ENCODE measurements at places on chromosomes 6 and 20.

- DNase-seq, result peak; percentile 8
Observed at GRCh38 chr6:95847061-95847460, 168.7 kb upstream of the FUT9 start.

GRCh38 chr6:43444036-43444435 lies 11.3 kb downstream of the DLK2 start:
- DNase-seq, result no peak

DNA sequence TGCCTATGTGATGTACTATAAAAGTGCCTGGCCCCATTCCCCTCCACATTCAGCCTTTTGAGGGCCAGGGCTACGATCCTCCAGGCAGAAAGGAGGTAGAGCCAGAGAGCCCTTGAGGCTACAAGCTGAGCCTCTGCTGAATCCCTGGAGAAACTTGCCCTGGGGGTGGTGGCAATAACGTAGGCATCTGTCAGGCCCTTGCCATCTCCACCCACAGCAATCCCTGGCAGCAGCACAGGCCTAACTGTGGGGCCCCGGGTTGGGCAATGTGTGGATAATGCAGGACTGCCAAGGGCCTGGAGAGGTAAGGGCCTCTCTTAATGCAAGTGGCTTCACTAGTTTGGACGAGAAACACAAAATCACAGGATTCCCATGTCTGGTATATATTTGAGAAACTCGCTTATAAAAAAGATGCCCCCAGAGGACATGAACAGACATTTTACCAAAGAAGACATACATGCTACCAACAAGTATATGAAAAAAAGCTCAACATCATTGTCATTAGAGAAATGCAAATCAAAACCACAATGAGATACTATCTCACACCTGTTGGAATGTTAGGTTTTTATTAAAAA lies 99.0 kb downstream of the QRSL1 start:
- DNase-seq, result no peak

DNA sequence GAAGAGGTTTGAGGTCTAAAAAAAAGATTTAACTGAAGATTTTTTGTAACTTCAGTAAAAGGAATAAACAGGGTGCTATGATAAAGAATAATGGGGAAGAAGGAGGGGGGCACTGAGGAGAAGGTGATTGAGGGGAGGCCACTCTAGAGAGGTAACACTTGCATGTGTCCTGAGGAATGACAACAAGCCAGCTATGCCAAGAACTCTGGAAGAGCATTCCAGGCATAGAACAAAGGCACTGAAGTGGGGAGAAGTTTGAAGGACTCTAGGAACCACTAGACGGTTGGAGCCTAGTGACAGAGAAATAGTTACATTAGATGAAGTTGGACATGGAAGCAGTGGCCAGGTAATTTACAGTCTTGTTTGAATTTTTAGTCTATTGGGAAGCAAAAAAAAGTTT lies 10.8 kb upstream of the SF3B5 start:
- no peak for DNase-seq

- DNase-seq, result no peak
Observed at GRCh38 chr20:24353135-24353690, 116.2 kb upstream of the SYNDIG1 start.

DNA sequence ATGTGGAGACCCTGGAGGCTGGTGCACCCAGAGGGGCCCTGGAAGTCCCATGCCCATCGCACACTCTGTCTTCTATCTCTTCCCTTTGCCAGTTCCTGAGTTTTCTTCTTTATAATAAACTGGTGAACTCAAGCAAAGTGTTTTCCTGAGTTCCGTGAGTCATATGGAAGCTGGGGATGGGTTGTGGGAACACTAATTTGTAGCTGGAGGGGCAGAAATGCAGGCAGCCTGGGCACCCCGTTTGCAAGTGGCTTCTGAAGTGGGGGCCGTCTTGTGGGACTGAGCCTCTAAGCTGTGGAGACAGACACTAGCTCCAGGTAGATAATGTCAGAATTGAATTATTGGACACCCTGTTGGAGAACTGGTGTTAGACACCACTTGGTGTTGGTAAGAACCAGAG lies 3.2 kb upstream of the PPP1R3G start:
- DNase-seq, result no peak

DNA sequence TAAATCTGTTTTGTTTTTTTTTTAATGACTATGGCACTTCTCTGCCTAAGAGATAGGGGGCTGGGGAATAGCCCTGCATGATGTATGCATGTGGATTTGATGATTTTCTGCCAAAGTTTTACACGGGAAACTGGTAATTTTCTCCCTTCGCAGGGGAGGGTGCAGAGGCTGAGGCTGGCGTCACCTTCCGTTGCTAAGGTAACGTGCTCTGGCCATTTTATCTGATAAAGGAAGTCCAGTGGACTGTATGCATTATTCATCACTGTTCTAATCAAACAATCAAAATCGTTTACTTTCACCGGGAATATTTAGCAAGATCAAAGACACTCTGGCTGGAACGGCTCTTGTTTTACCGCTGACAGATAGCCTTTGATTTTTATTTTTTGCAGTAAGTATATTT lies 789 bp downstream of the PHACTR1 start:
- no peak for DNase-seq

- DNase-seq, result no peak
Observed at GRCh38 chr6:5813625-5814027, 193.1 kb downstream of the NRN1 start.

DNA sequence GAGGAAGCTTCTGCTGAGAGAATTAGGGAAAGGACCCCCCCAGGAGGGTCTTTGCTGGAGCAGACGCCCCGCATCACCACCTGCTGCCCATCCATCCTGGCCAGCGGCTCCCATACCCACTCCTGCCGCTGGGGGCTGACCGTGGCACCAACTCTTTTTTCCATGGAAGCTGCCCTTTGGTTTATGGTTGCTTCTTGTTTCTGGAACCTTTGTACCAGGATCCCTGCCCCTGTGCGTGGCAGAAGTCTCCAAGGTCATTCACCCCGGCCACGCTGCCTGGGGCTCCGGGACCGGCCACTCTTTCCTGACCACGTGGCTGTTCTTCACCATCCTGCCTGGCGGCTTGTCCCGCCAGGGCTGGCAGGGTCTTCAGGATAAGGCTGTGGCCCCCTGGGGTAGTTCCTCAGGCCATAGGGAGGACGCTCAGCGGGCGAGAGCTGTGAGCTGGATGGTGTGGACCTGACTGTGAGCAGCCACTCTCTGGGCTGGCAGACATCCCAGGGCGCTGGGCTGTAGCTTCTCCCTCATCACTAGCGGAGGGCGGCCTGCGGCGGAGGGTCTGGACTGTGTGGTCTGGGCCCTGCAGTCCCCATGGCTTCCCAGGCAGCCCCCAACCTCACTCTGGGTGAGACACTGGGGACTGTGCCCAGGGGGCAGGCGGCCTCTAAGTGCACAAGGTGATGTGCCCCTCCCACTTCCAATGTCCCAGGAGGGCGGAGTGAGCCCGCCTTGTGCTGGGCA lies 22.8 kb upstream of the RBBP8NL start:
- DNase-seq, result no peak

GRCh38 chr20:4574356-4574690 lies 147.4 kb upstream of the PRND start:
- no peak for DNase-seq

DNA sequence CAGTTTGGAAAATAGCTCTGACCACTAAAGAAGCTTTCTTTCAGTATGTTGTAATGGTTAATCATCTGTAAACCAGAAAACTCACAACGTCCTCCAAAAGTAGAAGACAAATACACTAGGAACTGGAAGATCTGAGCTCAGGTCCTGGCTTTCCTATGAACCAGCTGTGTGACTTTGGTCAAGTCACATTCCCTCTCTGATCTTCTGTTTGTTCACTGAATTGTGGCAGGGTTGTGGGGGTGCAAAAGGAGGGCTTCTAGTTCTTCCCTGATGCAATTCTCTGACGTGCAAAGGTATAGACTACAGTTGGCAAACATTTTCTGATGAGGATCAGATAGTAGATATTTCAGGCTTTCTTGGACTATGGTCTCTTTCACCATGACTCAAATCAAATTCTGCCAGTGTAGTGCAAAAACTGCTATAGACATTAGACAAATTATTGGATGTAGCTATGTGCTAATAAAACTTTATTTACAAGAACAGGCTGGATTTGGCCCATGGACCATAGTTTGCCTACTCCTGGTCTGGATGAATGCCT lies 44.9 kb downstream of the ATXN1 start:
- no peak for DNase-seq

DNA sequence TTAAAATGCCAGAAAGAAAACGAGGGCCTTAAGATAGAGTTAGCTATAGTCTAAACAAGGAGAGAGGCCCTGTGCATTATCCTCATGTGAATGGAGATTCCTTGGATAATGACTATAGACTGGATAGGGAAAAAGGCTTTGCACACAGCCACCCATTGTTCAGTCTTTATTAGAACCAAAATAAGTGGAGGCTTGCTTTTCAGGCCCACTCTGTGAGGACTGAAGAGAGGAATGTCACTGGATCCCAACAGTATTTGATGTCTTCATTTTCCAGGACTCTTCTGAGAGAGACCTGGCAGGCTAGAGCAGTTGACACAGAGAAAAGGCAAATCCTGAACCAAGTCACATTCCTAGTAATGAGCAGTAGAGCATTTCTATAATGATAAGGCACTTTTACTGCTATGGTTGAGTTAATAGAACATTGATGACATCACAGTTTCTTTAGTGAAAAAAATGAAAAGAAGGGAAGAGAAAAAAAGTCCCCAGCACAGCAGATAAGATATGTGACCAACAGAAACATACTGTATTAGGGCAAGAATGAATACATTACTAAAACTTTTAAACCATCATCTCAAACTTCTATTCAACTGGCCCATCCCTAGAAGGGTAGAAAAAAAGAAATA lies 315.1 kb downstream of the EPHA7 start:
- no peak for DNase-seq

GRCh38 chr6:56484669-56485068 lies 158.0 kb downstream of the DST start:
- no peak for DNase-seq

GRCh38 chr20:58485393-58485792 lies 29.8 kb downstream of the APCDD1L start:
- no peak for DNase-seq

Data from NCI-H1417 treated with DMSO at 0.1 percent for 48 hours (cell line).